Iris pigment epithelial cell (primary cell): ENCODE measurements at places on chromosomes 16 and 17.

- no peak for DNase-seq
Observed at GRCh38 chr16:89583197-89583894, 7.8 kb downstream of the CPNE7 start.

GRCh38 chr17:75693500-75694481, 26.7 kb downstream of the SAP30BP start:
- peak; percentile 74 for DNase-seq

DNA sequence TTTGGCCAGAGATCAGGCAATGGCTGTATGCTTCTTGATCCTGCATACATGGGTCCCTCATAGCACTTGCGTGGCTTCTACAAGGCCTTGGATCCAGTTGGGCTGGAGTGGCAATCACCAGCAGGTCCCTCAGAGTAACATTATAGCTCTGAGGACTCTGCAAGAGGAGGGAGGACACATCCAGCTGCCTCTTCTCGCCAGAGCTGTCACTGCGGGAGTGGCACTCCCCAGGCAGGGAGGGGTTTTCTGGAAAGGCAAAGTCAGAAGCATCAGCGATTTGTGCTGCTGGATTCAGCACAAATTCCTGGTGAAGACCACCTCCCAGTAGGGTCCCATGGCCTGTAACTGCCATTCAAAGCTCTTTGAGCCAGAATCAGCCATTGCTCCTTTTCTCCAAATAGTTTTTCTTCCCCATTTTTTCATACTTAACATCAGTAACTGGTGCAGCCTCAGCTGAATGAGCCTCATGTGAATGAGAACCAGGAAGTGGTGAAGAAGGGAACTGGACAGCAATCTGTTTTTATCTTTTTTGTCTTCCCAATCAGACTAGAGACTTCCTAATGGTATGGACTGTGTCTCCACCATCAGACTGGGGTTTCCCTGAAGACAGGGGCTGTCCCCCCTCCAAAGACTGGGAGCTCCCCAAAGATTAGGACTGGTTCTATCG, 40.6 kb upstream of the HOXB13 start:
- DNase-seq, result no peak

- DNase-seq, result no peak
Observed at GRCh38 chr17:34265711-34266110, 4.3 kb upstream of the CCL7 start.

GRCh38 chr16:56191156-56191815, at the start of gene GNAO1:
TSS of gene GNAO1 (plus strand) at chr16:56191489. CDS start at chr16:56192236, 747 bp downstream.
- DNase-seq, result peak; percentile 43

GRCh38 chr16:27245276-27246172, 23.0 kb downstream of the NSMCE1 start:
- DNase-seq, result peak; percentile 98
